Head of caudate nucleus (tissue), 42 donors: ENCODE measurements at places on chromosomes 3 and 15.

DNA sequence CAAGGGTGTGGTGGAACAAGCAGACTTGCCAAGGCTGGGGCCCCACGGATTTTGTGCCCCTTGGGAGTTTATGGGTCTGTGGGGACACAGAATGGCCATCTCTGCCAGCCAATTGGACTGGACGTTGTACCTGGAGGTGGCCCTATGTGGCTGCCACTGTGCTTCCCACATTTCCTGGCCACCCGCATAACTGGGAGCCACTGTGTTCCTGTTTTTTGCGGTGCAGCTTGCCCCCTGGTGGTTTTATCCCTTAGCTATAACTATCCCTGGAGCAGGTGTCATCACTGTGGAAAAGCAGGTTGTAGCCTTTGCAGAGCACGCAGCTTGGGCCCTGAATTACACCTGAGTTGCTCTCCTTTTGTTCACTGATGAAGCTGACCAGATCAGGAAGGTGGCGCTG is 306.3 kb downstream of the ZPLD1 start:
- DNase-seq: no peak

- DNase-seq: no peak
These were observed 152.0 kb downstream of the GREM1 start for GRCh38 chr15:32869776-32870175.

DNA sequence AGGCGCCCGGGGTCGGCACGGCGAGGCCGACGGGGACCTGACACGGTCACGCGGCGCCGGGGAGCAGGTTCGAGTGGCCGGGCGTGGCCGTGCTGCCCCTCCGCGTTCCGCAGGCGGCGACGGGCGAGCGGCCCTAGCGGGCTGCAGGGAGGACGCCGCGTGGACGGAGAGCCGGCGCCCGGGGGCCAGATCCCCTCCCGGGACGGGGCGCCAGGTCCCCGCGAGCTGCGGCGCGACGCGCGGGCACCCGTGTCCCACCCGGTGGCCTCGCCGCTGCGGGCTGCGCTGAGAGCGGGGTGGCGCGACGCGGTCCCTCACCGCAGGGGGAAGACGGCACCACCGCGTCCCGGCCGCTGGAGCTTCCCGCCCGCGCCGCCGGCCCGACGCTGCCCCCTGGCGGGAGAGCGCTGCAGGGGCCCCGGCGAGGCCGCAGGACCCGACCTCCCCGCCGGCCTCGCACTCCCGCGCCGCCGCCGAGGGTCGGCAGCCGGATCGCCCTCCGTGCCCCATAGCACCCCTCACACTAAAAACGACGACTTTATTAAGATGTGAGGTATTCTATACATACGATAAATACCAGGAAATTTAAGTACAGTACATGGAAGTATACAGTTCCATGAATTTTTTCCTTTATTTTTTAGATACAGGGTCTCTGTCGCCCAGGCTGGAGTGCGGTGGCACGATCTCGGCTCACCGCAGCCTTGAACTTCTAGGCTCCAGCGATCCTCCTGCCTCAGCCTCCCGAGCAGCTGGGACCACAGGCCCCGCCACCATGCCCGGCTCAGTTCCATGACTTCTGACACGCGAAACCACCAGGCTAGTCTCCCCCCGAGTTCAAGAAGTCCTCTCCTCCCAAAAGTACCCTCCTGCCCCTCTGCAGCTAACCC is 1.3 kb upstream of the PIGZ start:
- peak; percentile 80 for DNase-seq

DNA sequence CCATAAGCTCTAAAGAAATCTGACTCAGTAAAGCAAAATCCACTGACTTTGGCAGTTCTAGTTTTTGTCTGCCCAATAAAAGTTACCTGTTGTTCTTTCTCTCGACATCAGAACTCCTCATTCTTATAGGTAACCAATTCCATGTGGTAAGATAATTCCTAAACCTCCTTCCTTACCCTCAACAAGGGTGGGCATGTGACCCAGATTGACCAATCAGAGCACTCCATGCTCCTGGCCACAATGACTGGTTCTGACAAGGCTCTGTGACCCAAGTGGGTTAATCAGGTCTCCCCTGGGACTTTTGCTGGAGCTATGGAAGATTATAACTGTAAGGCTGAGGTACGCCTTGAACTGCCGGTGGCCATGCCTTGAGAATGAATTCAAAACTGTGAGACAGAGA is 31.7 kb downstream of the LINS1 start:
- DNase-seq: no peak

DNA sequence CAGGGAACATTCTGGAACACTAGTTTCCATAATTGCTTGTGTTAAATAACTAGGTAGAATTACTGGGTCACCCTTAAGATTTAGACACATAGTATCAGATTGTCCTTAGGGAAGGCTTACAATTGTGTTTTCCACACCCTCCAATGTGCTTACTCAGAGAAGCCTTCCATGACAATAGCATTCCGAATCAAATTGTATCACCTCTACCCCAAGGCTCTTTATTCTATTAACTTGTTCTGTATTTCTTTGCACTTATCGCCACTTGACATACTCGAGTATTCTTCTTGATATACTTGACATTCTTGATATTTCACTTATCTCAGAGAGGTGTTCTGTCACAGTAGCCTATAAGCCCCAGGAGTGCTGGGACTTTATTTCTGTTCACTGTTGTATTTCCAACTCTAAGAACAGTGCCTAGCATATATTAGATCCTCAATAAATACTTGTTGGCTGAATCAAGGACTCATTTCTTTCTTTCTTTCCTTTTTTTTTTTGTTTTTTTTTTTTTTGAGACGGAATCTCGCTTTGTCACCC is 238.9 kb upstream of the PDZRN3 start:
- no peak for DNase-seq

DNA sequence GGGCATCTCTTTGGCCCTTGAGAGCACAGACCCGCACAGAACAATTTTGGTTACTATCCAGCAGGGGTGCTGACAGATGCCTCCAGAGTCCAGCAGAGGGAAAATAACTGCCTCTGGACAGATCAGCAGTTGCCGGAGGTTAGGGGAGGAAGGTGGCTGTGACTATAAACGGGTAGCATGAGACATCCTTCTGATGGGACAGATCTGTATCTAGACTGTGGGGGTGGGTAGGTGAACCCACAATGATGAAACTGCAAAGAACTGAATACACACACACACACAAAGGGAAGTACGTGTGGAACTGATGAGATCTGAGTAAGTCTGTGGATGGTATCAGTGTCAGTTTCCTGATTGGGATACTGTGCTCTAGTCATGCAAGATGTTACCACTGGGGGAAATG is 21.2 kb downstream of the ADAMTS7 start:
- DNase-seq: no peak

DNA sequence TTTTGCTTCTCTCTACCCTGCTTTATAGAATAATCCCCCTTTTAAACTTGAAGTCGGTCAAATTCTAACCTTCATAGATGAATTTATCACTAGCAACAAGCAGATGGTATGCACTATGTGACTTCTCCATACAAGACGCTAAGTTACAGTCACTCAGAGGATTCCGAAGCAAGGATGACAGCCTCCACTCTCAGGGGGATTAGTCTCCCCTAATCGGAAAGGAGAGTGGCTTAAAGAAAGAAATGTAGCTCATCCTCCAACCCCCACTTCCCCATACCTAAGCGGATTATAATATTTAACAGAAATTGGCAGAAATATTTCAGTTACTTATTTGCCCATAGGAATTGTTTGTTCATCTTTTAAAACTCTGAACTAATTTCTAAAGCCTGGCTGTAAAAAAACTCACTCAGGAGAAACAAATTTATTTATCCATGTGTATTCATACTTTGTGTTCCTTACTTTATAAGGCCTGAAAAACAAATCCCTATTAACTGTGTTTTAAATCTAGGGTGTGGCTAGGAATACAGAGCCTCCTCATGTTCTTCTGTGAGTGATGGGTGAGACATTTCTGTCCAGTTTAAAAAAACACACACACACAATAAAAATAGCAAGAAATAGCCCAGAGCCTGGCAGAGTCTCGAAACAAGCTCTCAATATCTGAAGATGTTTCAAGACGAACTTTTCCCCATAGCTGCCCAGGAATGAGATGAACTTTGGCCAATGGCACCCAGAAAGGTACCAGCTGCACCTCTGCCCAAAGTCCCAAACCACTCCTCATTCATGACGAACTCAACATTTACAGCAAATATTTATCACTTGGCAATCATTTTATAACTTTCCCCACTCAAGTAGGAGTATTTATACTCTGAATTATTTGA is 18.7 kb downstream of the SIAH2 start:
- DNase-seq: no peak

- no peak for DNase-seq
These were observed 9.6 kb upstream of the FAM174B start for GRCh38 chr15:92665100-92665555.

DNA sequence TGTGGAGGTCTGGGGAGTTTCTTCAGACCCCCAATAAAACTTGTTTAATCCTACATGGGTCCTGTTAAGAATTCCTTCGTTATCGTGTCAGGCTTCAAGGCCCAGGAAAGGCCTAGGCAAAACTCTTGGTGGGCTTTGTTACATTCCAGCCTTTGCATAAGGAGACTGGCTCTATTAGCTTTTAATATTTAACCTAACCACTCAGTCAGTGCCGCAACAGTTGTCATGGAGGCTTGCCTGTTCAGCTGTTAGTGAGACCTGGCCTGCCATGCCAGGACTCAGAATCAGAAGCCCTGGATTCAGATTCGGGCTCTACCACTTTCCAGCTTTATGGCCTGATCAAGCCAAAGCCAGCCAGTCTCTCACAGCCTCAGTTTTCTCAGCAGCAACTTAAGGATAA is 19.6 kb downstream of the EIF1B start:
- no peak for DNase-seq

DNA sequence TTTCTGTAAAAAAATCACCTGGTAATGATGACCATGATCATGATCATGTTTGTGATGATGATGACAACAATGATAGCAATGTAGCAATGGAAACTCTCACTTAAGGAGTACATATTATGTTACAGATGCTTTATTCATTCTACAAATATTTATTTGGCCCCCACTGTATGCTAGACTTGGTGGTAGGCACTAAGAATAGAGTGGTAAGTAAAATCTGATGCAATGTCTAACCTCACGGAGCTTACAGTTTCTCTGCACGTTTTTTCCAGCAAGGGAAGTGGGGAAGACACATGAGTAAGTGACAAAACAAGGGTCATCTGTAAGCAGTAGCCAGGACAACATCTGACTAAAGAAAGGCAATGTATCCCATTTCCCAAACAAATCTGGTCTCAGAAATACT is 199.4 kb upstream of the MRPL3 start:
- no peak for DNase-seq

GRCh38 chr3:72006631-72007556 is 221.9 kb upstream of the PROK2 start:
- no peak for DNase-seq

DNA sequence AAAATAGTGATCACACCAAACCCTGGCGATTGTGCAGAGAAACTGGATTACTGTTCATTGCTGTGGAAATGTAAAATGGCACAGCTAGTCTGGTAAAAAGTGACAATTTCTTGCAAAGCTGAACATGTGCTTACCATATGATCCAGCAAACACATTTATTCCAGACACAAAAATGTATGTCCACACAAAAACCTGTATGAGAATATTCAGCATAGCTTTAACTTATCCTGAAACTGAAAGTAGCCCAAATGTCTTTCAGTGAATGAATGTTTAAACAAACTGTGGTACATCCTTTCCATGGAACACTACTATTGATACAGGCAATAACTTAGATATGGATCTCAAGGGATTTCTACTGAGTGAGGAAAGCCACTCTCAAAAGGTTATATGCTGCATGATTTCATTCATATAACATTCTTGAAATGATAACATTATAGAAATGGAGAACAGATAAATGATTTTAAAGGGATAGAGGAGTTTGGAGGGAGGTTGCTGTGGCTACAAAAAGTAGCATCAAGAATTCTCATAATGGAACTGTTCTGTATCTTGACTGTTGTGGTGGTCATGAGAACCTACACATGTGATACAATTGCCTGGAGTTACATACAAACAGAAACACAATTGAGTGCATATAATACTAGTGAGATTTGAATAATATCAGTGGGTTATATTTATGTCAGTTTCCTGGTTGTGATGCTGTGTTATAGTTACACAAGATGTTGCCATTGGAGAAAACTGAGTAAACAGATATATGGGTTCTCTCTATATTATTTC is 70.7 kb upstream of the DPH6 start:
- no peak for DNase-seq

- no peak for DNase-seq
These were observed 30.0 kb downstream of the MB21D2 start for GRCh38 chr3:192887701-192888100.
